ENCODE measurements at places on chromosomes 6 and 20. TPM values are rescaled to one million over a fixed set of nuclear protein-coding genes. Genes with fewer than 3 reads are reported as not detected.

PYGB gene
- polyA plus RNA-seq: 35.6 TPM

SLC52A3 gene
- not detected for polyA plus RNA-seq

GPX5 gene
- 0.84 TPM for polyA plus RNA-seq

PLN gene
- polyA plus RNA-seq: 0.49 TPM

PREX1 gene
- 89.5 TPM for polyA plus RNA-seq

RHAG gene
- not detected for polyA plus RNA-seq

DNA sequence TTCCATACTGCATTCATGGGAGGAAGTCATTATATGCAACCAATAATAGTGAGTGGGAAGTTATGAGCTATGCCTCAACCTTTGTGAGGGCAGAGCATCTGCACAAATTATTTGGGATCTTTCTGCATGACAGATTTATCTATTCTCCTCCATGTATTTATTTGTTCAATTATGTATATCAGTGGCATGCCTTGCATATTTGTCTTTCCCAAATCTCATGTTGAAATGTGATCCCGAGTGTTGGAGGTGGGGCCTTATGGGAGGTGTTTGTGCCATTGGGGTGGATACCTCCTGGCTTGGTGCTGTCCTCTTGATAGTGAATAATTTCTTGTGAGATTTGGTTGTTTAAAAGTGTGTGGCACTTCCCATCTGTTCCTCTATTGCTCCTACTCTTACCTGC lies 1246.0 kb upstream of the CITED2 start:
- no peak for DNase-seq

DNA sequence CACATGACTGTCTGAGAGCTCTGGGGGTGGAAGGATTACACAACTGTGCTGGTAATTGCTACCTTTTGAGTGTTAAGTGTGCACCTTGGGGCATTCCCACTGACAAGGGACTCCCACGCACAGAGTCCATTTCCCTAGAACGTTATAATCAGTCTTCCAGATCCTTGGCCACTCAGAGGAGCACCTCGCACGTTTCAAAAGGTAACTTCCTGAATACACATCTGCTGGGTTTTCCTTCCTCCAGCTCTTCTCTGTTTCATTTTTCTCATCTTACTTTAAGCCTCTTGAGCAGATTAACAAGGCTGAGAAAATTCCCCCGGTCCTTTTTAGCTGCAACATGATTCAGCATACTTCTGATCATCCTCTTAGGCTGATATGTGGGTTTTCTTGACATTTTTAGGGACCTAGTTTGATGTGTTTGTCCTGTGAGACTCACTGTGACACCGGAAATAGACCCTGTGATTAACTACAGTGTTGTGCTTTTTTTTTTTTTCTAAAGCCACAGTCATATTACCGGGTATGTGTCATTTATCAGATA lies 98.4 kb upstream of the DUSP22 start:
- DNase-seq: no peak

DNA sequence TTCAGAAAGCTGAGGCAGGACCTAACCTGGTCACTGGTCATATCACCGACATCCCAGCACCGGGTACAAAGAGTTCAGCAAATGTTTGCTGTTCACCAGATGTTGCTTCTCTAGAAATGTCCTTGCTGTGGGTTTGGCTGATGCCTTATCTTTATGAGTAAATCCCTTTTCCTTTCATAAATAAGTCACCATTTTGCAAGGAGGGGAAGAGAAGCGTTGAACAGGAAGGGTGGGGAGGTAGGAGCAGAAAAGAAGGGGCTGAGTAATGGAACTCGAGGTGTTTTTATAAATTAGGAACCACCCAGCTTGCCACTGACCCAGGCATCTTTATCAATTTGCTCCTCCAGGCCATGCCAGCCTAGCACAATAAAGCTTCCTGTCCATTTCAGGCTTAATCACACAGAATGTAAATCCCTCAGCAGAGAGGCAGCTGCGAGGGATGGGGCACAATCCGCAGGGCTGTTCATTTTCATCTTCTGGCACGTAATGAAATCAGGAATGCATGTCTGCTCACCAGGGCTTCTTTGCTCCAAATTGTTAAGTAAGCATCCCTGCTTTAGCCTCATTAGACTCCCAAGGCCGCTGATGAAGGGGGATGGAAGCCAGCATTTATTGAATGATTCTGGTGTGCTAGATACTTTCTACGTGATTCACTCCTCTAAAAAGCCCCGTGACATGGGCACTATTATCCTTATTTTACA lies 371.9 kb upstream of the CHD6 start:
- no peak for DNase-seq

DNA sequence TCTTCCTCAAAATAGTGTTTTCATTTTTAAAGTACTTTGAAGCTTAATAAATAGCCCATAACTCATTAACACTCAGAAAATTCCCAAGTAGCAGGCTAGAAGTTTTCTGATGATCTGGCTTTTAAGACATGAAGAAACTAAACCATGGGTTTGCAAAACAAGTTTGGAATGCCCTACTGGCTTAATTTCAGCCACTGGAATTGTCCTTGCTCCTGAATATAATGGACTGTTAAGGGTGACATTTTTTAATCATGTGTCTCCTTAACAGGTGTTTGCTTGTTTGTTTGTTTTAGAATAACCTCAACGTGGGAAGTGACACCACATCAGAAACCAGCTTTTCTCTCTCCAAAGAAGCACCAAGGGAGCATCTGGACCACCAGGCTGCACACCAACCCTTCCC lies 49.1 kb downstream of the ISM1 start:
- DNase-seq: no peak

DNA sequence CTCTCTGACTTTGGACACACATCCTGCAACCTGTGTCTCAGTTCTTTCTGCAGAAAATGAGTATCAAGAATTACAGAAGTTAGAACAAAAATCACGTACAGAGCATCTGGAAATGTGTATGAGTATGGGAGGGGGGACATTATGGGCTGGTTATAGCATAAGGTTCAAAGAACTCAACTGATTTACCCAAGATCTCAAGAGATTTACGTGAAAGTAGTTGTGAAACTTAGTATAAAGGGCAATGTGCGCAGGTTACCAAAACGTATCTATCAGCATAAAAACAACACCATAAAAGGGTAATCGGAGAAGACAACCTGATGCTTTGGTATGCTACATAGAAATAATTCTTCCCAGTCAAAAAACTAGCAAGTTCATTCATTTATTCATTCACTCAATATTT lies 15.6 kb upstream of the DST start:
- DNase-seq: no peak

DNA sequence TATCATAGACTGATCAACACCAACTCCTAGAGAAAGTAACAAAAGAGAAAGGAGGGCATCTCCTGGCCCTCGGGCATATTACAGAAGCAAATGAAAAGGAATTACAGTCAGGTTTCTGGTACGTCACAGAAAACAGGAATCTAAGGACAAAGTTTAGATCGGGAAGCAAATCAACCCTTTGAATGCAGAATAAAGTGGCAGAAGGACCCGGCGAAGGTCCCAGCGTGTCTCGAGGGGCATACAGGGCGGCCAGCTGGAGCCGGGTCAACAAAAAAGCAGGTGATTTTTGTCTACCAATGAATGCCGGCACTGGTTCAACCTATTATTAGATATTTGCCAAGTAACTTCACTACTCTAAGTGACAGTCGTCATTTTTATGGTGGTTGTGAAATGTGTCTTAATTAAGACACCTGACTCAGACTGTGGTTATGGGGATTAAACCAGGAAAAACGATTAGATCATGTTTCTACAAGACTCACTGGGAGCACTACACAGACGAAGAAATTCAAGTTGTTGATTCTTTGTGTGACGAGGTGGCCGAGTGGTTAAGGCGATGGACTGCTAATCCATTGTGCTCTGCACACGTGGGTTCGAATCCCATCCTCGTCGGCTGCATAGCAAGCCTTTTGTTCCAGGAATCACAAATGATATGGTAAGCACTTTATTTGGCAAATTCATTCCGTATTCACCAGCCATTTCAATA lies 12.4 kb upstream of the ZSCAN9 start:
- DNase-seq: no peak

DNA sequence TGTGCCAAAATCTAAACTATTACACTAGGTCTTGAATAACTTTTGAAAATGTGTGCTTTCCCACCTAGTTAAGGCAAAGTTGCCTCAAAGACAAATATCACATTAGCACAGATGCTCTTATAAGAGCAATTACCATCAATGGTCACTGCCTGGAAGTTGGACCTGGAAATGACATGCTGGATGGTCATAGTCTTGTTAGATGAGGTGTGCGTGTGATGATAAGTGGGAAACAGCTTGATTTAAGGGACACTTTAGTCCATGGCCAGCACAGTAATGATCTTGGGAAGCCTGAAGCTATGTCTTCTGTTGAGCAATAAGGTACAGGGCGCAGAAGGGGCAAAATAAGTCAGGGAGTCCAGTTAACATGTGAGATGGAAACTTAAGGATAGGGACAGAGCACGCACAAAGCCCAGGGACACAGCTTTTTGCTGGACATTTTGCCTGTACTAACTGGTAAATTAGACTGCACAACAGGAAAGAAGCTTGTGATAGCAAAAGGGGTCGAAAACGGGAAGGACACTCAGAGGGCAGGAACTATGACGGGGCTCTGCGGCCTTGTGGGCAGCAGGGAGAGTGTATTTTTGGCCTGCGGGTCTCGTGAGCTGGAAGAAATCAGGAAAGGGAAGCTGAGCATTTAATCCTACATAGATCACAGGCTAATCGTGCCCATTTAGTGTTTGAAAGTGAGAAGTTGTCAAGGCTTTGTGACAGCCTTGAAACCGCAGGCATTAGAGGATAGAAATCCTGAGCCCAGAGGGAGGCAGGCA lies 66.7 kb upstream of the BMP2 start:
- no peak for DNase-seq

DNA sequence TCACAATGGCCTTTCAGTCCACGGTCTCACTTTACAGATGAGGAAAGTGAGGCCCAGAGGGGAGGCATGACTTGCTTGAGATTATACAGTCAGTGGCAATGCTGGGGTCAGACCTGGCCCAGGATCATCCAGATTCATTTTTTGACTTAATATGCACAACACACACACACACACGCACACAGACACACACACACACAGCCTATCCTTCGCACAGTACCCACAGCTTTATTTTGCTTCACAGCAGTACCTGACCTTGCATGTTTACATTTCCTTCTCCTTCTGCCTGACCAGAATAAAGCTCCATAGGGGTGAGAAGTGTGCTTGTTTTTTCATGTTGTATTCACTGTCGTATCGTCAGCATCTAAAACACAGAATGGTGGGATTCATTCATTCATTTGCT lies 79.8 kb downstream of the VEGFA start:
- peak; percentile 23 for DNase-seq

DNA sequence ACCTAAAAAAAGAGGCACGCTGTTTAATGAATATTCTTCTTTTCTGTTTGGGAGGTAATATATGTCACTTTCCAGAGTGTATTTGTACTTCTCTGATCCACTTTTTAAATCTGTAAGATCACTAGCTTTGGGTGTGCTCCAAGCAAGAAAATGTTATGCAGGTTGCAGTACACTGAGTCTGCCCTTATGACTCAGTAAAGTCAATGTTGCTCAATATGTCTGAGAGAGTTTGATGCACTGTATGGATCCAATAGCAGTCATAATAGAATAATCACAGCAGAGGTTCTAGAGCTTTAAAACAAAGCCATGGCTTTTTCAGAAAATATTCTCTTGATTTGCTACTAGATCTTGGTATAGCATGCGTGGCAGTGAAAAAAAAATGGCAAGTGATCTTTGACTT lies 525.3 kb upstream of the HTR1E start:
- no peak for DNase-seq

DNA sequence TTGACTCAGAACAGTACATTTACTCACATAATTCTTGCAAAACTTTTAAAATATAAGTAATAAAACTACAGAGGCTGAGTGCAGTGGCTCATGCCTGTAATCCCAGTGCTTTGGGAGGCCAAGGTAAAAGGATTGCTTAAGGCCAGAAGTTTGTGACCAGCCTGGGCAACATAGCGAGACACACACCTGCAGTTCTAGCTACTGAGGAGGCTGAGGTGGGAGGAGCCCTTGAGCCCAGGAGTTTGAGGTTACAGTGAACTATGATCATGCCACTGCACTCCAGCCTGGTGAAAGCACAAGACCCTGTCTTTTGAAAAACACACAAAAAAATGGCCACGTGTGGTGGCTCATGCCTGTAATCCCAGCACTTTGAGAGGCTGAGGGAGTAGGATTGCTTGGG lies 21.8 kb upstream of the MYO6 start:
- DNase-seq: no peak

DNA sequence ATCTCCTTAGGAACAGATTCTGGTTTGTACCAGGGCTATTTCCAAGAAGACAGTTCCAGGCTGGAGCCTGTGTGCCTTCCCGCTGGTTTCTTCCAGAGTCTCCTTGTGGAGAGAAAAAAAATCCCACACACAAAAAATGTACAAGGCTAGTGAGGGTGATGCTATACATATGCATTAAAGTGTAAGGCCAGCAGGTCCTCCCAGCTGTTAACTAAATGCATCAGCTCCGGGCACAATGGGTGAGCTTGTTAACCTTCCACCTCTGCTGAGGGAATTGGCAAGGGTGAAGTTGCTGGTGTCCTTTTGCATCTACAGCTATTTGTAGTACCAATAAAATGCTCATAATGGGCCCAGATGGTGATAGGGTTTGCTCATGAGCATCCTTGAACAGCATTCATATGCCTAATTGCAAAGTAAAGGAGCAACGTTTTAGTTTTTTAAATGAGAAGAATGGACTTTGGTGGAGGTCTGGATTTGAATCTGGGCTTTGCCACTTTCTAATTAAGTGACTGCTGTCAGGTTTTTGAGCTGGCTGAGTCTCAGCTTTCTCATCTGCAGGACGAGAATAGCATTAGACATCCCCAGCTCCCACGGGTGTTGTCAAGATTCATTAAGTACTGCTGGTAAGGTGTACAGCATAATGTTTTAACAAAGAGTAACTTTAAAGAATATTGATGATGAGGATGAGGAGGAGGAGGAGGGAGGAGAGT lies 361.8 kb downstream of the QKI start:
- no peak for DNase-seq

- no peak for DNase-seq
Observed at GRCh38 chr20:41055679-41056078, 27.1 kb downstream of the TOP1 start.

- no peak for DNase-seq
Observed at GRCh38 chr6:42845327-42845694, 34.1 kb upstream of the RPL7L1 start.
